ENCODE measurements at places on chromosomes 16 and 17.

GRCh38 chr17:41352597-41353366 is 2.2 kb upstream of the KRT33A start:
- DNase-seq, result no peak

GRCh38 chr17:292531-293382 is 59.9 kb downstream of the RPH3AL start:
- DNase-seq, result no peak

GRCh38 chr17:3740611-3741073 is 16.9 kb downstream of the HASPIN start:
- no peak for DNase-seq

DNA sequence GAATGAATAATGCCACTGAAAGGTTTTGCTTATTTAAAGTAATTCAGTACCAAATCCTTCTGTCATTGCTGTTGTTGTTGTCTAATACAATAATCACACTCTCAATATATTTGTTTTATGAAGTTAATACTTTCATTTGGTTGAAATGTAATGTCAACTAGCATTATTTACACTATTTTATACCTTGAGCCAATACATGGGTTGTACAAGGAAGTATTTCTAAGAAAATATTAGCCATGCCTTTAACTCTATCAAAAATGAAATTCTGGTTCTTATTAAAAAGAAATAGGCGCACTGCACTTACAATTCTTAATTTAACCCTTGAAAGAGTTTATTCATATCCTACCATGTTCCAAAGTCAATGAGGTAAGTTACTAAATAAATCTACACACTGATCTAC is 17.6 kb upstream of the ABCA10 start:
- no peak for DNase-seq

- DNase-seq, result peak; percentile 39
Observed at GRCh38 chr16:1678500-1679098, 520 bp downstream of the JPT2 start.

DNA sequence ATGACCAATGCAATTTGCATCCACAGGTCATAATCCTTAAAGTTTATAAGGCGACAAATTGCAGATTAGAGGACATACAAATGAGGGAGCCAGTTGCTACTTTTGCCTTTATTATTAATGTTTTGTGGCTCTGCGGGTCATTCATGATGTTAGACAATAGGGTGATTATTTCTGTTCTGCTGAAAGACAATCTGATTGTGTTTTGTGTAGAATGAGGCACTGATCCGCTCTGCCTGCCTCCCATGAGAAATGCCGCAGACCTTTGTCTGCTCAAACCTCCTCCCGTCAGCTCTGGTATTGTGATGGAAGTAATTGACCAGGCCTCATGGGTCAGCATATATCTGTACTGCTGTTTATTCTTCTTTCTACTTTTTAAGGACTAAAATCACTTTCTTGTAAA is 224.9 kb downstream of the PRKCA start:
- no peak for DNase-seq

DNA sequence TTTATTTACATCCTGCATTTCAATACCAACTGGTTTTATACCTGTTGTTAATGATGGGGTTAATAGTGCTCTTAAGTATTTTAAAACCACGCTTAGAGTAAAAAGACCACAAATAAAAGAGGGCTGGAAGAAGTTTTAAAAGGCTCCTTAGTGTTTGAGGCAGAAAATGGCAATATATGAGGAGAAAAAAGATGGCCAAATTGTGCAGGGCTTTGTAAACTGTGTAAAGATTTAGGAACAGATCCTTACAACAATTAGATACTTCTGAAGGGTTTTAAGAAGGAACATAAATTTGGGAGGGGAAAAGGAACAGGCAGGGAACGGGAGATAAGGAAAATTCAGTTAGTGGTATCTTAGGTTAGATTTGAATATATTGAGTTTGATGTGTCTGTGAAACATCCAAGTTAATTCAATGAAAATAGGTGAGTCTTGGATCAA is 12.7 kb downstream of the CDC27 start:
- no peak for DNase-seq

- DNase-seq, result no peak
Observed at GRCh38 chr16:65547772-65548446, 426.0 kb upstream of the CDH11 start.

GRCh38 chr17:76935331-76935730 is 67.1 kb downstream of the MGAT5B start:
- no peak for DNase-seq

DNA sequence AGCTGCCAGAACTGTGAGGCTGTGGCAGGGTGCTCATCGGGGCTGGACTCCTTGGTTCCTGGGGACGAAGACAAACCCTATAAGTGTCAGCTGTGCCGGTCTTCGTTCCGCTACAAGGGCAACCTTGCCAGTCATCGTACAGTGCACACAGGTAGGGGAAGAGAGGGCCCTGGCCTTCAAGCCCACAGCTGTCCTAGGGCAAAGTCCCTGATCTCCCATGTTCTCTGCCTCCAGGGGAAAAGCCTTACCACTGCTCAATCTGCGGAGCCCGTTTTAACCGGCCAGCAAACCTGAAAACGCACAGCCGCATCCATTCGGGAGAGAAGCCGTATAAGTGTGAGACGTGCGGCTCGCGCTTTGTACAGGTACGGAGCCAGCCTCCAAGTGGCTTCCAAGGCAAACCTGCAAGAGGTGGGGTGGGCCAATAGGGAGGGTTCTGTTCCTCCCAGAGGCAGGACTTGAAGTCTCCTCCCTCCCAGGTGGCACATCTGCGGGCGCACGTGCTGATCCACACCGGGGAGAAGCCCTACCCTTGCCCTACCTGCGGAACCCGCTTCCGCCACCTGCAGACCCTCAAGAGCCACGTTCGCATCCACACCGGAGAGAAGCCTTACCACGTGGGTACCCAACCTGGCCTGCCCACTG is 3.7 kb downstream of the BCL6B start:
- no peak for DNase-seq

GRCh38 chr17:32515677-32516383 is 29.0 kb downstream of the CDK5R1 start:
- DNase-seq, result no peak

GRCh38 chr17:50117202-50118051 is 12.5 kb downstream of the SAMD14 start:
- no peak for DNase-seq

DNA sequence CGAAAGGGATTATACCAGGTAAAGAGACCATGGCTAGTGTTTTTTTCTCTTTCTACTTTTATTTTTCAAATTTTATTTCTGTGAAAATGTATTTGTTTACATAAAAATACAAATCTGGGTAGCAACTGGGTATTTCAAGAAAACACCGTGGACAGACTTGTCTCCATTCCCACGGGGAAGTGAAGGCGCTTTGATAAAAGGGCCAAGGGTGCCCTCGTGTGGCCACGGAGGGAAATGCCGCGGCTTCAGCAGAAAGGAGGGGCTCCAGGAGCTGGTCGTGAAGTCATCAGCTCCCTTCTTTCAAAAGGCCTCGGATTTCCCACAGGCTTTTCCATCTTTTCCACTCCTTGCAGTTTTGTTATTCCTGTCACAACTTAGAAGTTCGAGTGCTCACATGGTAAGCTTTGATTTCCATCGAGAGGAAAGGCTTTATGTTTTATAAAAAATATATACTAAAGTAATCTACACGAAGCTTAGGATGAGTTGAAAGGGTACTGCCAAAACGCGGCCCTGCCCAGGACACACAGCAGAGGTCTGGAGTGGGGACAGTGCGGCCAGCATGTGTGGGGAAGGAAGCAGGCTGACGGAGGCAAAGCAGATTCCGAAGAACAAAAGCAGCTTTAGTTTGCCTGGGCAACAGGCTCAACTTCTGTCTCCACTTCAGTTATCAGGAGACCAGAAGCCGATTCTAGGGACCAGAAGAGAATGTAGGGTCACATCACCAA is 15.3 kb upstream of the MNT start:
- DNase-seq, result peak; percentile 87

- DNase-seq, result peak; percentile 62
Observed at GRCh38 chr16:85586380-85587104, 26.6 kb upstream of the GSE1 start.

DNA sequence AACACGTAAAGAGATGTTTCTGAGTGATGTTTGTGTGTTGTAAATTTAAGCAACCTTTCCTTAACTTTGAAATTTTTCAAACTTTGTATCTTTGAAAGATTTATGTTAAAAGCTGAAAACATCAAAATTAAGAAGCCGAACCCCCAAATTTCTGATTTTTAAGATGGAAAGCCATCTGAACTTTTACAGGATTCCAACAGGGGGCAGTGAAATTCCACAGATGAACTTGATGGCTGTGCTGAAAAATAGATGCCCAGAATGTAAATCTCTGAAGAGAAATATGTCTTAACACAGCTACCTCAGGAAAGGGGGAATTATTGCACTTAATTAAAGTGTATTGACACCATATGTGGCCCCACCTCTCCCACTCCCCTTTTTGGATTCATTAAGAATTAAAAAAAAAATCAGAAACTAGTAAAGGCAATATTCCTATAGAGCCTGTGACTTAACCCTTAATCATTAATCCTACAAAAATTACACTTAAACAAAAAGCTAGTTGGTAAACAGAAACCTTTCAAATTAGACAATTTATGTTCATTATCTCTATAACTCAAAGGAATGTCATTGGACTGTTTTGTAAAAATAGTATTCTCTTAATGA is 597.9 kb downstream of the KCNJ2 start:
- DNase-seq, result no peak

DNA sequence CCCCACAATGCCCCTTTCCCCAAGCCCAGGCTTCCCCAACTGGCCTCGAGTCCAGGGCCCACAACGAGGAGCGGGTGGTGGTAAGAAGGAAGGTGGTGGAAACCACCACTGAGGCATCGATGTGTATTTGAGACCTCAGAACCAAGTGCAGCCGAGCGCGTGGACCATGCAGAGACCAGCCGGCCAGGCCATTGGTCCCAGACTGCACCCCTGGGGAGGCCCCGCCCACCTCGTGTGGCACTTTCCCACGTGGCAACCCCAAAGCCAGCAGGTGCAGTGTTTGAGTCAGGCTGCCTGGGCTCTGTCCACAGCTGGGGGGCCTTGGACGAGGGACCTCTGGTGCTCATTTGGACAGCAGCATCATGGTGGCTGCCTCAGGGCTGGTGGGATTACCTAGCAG is 28.1 kb upstream of the BAHCC1 start:
- DNase-seq, result no peak

GRCh38 chr17:38701504-38702165 is 3.4 kb upstream of the MLLT6 start:
- no peak for DNase-seq

DNA sequence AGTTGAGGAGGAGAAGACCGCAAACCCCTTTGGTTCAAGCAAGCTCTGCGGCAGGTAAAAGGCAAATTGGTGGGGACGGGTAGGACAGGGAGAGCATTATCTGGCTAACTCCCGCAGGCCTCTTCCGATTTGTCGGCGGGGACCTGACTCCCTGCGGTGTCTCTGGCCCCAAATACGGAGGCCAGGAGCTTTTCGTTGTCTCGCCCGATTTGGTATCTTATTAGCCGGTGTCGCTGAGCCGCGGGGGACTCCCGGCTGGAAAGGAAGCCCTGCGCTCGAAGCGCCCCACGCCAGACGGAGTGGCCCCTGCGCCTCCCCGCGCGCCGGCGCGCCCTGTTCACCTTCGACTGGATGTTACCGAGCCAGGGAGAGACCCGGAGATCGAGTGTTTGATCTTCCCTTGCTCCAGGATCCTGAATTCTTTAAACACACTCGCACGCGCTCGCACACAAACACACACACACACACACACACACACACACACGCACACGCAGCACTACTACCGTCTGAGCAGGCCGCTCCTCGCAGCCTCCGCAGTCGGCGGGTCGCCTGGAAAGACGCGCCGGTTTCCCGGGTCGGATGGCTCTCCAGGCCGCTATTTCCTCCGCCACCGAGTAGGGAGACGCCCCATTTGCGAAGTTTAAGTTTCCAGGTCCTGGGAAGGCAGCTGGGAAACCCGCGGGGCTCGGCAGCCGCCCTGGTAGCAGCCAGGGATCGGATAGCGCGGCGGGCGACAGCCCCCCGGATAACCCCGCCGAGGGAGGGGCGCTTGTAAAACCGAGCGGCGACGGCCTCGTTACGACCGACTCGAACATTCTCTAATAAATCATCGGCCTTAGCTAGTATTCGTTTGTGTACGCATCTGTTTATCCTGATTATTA is 3.3 kb downstream of the PRAC1 start:
- no peak for DNase-seq

GRCh38 chr17:16905593-16906191 is 66.2 kb downstream of the TNFRSF13B start:
- no peak for DNase-seq

DNA sequence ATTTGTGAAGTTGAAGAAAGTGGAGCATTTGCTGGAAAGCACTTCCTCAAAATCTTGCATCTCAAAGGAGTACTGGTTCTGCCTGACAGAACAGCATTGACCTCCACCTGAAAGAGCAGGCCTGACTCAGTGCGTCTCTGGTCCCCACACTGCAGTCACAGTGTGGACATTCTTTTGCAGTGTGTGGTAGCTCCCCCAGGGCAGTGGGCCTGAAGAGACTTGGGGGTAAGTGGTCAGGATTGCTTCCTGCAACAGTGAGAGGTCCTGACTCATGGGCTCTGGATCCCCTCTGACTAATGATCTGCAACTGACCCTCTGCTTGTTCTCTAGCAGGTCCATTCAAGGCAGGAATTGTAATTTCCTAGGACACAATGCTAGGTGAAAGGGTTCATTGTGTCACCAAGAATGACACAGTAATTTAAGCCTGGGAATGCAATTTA is 204.9 kb upstream of the KCNJ16 start:
- DNase-seq, result no peak

DNA sequence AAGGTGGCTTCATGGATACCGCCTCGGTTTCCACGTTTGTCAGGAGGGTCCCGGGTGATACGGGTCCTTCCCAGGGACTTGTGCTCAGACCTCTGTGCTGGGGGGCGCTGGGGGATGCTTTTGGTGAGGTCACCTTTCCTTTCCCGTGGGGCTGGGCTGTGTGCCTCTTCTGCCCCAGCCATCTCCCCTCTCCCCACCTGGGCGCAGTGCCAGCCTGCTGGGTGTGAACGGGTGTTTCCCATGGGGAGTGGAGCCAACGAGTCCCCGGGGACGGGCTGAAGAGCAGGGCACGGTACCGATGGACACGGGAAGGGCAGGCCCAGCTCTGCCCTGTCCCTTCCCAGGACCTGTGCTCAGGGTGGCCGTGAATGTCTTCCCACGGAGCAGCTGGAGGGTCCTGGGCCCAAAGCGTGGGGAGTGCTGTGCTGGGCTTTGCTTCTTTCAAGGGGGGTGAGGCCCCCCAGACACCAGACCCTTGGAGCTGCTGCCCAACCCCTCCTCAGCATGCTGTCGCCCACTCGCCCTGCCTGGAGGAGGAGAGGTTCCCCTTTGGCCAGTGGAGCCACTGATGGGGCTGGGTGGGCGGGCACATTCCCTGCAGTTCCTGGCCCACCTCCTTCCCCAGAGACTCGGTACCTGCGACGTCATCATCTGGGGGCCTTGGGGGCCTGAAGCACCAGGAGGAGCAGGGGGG is 15.5 kb downstream of the TELO2 start:
- DNase-seq, result no peak

DNA sequence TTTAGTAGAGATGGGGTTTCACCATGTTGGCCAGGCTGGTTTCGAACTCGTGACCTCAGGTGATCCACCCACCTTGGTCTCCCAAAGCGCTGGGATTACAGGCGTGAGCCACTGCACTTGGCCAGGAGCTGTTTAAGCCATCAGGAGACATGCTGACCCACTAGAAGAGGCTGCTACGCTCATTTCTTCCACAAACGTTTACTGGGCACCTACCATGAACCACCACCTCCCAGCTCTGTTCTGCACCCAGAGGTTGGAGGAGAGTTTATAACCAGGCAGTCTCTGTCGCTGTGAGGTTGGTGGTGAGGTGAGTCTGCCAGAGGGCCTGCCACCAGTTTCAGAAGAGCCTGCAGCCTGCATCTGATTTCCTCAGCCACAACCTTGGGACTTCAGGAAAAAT is 51.8 kb downstream of the SF3B3 start:
- DNase-seq, result no peak

- DNase-seq, result peak; percentile 38
Observed at GRCh38 chr16:53058441-53058840, 3.6 kb downstream of the CHD9 start.
